ENCODE measurements at places on chromosomes 4 and X.
A peak's percentile ranks its signal among the peaks of the same experiment; 100 is the strongest.

- no peaks in the 10 kb centered on the region for H3K27me3 ChIP-seq
- H3K27ac ChIP-seq, result no peak overlapping the region
- DNase-seq, result no peak
- no peak overlapping the region for H3K4me3 ChIP-seq
- no peaks in the 10 kb centered on the region for H3K36me3 ChIP-seq
Observed at GRCh38 chrX:1870421-1870820, 255.6 kb downstream of the ASMT start.

- H3K4me1 ChIP-seq, result peaks cover 31% of the 10 kb centered on the region
Observed at GRCh38 chr4:124428648-124429047, 283.9 kb downstream of the ANKRD50 start.

GRCh38 chr4:80184825-80185756, 12.2 kb upstream of the PRDM8 start:
- peak overlapping the region; percentile 100 for H3K4me3 ChIP-seq
- peaks cover 7% of the 10 kb centered on the region for H3K27me3 ChIP-seq
- no peak for DNase-seq
- peaks cover 38% of the 10 kb centered on the region for H3K4me1 ChIP-seq
- no peaks in the 10 kb centered on the region for H3K36me3 ChIP-seq
- peak overlapping the region; percentile 71 for H3K27ac ChIP-seq

GRCh38 chr4:176709417-176709816, 83.3 kb downstream of the VEGFC start:
- H3K36me3 ChIP-seq, result peaks cover 9% of the 10 kb centered on the region
- H3K27me3 ChIP-seq, result no peaks in the 10 kb centered on the region
- peak overlapping the region; percentile 55 for H3K27ac ChIP-seq
- peaks cover 28% of the 10 kb centered on the region for H3K4me1 ChIP-seq

- H3K4me1 ChIP-seq, result no peaks in the 10 kb centered on the region
- H3K36me3 ChIP-seq, result no peaks in the 10 kb centered on the region
- DNase-seq, result no peak
- no peak overlapping the region for H3K27ac ChIP-seq
Observed at GRCh38 chr4:8939840-8940742, 68.5 kb upstream of the HMX1 start.

DNA sequence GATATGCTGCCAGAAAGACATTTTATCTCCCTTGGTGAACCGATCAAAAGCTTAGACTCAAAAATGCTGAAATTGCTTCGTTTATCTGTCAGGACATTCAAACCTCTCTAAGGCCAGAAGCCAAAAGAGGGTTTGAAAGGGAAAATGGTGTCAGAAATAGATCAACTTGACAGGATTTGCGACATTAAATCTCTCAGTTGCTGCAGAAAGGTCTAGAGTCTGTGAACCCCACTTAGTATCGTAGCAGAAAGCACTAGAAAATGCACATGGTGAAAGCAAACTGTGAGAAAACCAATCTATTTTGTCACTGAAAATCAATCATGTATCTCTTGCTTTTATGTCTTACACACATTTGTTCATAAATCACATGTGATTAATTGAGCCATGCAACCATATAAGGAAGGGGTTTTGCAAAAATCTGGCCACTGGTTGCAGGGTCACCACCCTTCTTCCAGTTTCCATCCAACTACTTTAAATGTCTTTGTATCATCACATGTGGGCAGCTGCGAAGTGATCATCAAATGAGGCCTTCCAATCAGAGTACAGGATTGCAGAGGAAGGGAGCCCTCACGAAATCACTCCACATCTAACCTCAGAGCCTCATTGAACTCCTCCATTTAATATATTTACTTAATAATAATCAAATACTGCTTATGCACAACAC, 347.2 kb upstream of the ANXA10 start:
- no peak for DNase-seq
- H3K27me3 ChIP-seq, result no peaks in the 10 kb centered on the region
- no peaks in the 10 kb centered on the region for H3K4me1 ChIP-seq
- H3K36me3 ChIP-seq, result no peaks in the 10 kb centered on the region

All from keratinocyte (primary cell).